Stimulated activated CD8-positive, alpha-beta memory T cell treated with anti-CD3 and anti-CD28 coated beads, Interleukin-4, amount 100 ng/mL, for 4 hours (primary cell): ENCODE measurements at places on chromosomes 16 and 17.

DNA sequence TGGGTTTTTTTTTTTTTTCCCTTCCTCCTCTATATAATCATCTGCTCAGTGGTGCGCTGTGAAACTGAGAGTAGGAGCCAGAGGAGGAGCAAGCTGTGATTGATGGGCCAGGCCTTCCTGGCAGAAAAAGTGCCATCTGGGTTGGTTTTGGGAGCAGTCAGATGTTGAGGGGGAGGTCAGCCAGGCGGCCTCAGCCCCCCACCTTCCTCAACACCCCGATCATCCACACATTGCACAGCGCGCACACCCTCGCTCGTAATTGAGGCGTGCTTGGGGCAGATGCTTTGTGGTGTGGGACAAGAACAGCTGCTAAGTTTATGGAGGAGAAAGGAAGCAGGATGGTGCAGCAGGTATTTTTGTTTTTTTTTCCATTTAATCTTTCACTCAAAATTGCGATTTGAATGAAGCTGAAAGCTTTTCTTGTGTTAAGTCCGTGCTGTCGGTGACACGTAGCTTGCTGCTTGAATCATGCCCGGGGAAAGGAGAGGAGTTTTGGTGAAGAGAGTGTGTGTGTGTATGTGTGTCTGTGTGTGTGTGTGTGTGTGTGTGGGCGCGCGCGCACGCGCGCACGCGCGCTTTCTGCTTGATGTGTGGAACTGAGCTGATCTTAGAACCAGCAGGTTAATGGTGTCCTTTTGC lies 177.4 kb downstream of the RBFOX1 start:
- DNase-seq = no peak

DNA sequence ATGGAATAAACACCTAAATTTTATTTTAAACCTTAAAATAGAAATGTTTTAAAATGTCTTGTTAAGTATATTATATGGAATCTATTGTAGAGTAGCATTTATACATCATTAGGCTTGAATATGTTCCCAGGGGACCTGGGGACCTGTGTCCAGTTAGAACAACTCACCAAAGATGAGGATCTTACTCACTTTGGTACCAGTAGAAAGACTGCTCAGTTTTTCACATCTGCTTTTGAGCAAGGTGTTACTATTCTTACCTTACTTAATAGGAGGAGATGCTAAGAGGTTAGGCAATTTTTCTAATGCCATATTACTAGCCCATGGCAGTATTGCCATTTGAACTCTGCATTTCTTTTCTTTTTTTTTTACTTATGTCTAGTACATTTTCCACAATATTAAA lies 14.7 kb downstream of the STXBP4 start:
- DNase-seq = no peak

DNA sequence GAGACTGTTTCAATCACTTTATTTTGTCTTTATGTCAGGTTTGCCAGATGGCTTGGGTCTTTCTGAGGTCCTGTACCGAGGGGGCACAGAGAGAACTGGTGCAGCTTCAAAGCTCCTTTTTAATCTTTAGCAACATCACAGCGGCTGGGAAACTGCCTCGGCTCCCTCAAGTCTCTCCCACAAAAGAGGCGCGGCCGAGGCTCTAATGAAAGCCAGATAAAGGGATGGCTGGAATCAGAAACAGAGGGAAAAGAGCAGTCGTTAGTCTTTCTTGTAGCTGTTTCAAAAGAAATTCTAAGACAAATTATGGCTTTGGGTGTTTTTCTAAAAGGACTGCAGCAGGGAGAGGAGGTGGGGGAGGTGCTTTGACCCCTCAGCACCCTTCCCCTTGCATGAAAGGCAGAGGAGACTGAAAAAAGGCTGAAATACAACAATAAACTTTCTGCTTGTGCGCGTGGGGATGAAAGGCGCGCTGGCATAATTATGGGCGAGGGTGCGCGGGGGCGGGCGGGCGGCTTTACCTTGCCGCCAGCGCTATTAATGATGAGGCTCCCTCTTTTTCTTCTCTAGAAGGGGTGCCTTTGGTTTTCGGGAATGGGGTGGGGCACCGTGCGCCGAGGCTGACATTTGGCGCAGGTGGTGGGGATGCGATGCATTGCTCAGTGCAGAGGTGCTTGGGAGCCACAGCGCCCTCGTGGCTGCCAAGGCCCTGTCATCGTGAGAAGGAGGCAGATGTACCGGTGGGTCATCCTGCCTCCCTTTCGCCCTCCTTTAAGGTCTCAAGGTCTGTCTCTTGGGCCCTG lies 22.3 kb upstream of the BRD7 start:
- no peak for DNase-seq

DNA sequence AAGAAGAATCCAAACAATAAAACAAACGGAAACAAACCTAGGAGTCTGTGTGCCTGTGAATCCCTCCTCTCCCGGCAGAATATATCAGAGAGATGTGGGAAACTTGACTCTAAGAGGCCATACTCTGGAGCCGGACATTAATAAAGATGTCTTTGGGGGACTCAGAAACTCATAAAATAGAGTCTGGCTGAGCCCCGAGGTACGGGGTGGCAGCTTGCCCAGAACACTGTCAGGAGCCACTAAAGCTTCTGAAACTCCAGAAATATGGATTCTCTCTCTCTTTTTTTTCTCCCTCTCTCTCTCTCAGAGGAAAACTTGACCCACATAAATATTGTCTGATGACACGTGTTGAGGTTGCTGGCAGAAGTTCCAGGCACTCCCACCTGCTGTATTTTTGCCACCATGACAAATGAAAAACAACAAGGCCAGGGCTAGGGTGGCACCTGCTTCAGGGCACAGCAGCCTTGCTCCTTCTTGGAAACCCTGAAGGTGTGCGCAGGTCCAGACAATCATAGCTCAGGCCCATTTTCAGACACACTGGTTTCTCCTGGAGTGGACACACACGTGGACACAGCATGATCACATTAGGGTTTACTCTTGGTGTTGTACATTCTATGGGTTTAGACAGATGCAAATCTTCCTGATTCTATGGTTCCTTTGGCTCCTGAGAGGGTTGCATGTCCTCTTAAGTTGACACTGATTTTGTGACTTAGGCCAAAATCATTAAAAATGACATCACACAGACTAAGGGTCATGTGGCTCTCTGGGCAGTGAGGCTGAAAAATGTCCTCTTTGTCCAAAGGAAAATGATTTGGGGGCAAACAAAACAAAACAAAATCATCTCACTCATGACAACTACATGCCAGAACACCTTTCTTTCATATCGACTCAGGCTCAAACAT lies 282.6 kb upstream of the IRX3 start:
- DNase-seq = no peak

- DNase-seq = no peak
Measured at GRCh38 chr16:67268136-67268579, 11.2 kb upstream of the PLEKHG4 start.

- no peak for DNase-seq
Measured at GRCh38 chr17:9330141-9330540, 245.5 kb downstream of the STX8 start.
